CD4-positive, alpha-beta T cell treated with Interleukin-2 at 100 ng/mL for 4 hours (primary cell): ENCODE measurements at places on chromosomes 7 and 10.

GRCh38 chr7:27944643-27945042, 204.7 kb downstream of the TAX1BP1 start:
- DNase-seq, result no peak

GRCh38 chr7:113083132-113083815, 3.4 kb downstream of the GPR85 start:
- no peak for DNase-seq

- DNase-seq, result no peak
Measured at GRCh38 chr7:138358850-138359341, 101.2 kb upstream of the TRIM24 start.

DNA sequence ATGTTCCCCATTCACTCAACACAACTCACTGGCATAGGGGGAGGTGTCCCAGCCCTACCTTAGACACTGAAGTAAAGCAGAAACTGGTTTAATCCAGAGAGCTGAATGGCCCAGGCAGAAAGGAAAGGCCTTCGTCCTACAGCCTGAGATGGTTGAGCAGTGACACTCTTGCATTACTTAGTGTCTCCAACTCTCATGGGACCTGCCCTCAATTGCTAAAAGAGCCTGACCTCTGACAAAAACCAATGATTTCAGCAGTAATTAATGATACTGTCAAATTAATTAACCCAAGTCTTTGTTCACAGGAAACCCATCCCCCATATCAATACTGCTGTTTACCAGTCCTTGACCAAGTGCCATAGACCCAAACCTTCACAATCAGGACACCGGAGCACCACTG, 48.6 kb downstream of the ICA1 start:
- no peak for DNase-seq

GRCh38 chr7:16421333-16422102, at the start of gene CRPPA:
Gene CRPPA (minus strand): TSS chr7:16421538. CDS start chr7:16421322, 216 bp downstream.
- peak; percentile 31 for DNase-seq

- DNase-seq, result peak; percentile 28
Measured at GRCh38 chr10:24722131-24722675, 1.5 kb downstream of the ARHGAP21 start.

DNA sequence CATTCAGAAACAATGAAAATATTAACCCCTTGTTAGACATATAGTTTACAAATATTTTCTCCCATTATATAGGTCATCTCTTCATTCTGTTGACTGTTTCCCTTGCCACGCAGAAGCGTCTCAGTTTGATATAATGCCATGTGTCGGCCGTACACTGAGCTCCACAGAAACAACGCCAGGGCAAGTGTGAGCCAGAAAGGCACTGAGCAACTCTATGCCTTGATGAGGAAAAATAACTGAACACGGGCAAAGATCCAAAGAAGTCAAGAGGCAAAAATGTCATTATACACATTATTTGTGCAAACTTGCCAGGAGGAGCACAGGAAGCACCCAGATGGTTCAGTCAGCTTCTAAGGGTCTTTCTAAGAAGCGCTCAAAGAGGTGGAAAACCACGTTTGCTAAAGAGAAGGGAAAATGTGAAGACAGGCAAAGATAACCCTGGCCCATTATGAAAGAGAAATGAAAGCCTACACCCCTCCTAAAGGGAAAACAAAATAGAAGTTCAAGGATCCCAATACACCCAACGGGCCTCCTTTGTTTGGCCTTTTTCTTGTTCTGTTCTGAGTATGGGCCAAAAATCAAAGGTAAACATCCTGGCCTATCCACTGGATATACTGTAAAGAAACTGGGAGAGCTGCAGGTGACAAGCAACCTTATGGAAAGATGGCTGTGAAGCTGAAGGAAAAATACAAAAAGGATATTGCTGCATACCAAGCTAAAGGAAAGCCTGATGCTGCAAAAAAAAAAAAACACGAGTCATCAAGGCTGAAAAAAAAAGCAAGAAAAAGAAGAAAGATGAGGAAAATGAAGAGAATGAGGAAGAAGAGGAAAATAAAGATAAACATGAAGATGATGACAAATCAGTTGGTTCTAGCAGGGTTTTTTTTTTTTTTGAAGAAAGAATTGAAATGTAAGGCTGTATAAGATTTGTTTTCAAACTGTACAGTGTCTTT, 15.5 kb downstream of the ARHGAP12 start:
- DNase-seq, result no peak

DNA sequence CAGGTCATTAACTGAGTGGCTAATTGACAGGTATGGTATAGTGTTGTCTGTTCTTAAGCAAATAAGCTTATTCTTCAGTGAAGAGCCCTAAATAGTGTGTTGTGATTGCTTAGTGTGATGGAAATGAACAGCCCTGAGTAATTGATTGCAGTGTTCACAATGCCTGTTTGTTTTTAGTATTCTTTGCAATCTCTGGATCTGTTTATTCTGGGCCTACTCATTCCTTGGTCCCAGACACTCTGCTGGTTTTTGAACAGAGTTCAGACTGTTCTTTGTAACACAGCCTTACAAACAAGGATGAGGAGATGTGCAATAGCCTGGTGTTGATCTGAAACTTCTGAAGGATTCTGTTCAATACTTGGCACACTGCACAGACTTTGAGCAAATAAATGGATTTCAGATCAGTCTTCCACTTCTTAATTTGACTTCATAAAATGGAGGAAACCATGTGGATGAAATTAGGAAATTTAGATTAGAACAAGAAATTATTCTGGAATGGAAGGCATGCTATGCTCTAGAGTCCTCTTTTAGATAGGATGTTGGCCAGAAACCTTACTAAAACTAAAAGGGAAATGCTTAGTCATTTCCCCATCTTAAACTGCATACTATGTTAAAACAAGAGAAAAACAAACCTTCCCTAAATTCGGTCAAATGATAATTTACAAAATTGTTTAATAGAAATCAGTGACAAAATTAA, 444.2 kb upstream of the SEMA3D start:
- no peak for DNase-seq

DNA sequence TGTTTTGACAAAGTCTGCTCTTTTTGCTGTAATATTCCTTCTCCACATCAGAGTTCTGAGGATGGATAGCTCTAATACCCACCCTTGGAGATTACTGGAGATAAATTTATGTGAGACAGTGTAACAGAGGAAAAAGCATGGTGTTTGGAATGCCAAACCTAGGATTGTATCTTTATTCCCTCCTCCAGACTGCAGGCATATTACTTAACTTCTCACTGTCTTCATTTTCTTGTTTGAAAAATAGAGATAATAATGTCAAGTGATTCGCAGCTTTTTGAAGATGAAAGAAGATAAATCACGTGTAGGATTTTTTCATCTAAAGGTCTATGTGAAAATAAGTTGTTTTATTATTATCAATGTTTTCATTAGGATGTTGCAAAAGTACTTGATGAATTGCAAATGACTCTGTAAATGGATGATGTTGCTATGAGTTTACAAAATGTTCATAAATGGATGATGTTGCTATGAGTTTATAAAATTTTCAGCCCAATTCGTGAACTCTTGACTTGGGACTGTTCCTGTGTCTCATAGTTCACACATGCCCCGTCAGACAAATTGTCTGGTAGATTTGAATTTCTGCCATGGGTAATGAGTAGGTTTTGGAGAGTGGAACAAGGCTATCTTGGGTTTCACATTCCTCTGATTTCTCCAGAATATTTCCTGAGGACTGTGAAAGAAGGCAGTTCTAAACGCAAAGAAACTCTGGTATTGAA, 113.1 kb upstream of the IGFBP3 start:
- DNase-seq, result no peak

- DNase-seq, result no peak
Measured at GRCh38 chr10:89873055-89873454, 171.7 kb downstream of the KIF20B start.

DNA sequence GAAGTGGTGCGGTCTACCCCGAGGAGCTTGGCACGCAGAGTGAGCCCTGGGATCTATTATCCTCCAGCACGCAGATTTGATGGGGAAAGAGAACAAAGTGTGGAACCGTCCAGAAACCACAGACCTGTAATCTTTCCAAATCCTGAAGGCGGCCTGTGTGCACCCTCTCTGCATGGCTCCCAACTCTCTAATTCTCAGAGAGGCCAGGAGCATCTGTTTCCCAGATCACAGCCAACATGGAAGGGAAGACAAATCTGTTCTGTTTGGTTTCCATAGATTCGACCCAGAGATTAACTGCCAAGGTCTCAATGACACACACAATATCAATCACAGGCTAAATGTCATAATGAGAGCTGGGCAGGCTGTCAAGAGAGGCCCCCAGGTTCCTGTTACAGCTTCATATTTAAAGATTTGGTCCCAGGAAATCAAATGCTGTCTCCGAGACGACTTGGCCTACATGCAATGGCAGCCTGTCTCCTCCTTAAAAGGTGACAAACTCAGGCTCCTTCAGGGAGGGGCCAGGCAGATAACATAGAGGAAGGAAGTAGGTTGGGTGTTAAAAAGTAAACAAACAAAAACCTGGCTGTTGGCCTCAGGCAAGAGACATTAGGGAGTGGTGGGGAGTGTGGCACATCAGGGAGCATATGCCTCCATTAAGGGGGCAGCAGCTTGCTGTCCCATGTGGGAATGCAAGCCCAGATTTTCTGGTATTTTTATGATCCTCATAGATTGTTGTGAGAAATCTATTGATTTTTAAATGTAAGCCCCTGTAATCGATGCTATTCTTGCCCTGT, 48.8 kb upstream of the SAMD8 start:
- DNase-seq, result no peak

- DNase-seq, result peak; percentile 78
Measured at GRCh38 chr10:9209105-9209798, 1154.8 kb downstream of the GATA3 start.

GRCh38 chr10:29499993-29500537, 134.7 kb downstream of the SVIL start:
- no peak for DNase-seq

- no peak for DNase-seq
Measured at GRCh38 chr10:48612236-48612943, 7.5 kb upstream of the ARHGAP22 start.

GRCh38 chr7:47100817-47101435, 481.0 kb downstream of the TNS3 start:
- no peak for DNase-seq

DNA sequence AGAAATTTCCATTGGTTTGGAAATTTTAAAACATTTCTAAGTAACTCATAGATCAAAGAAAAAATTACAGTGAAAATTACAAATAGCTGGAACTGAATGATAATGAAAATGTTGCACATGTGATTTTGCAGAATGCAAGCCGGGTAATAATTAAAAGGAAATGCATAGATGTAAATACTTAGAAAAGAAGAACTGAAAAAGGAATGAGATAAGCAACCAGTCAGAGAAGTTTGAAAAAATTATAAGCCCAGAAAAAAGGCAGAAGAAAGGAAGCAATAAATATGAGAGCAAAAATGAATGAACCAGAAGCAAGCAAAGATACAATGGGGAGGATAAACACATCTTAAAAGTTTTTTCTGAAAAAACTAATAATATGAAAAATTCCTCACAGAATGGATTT, 3.2 kb upstream of the TMEM273 start:
- no peak for DNase-seq

- no peak for DNase-seq
Measured at GRCh38 chr10:120962756-120963593, 111.8 kb downstream of the WDR11 start.

- no peak for DNase-seq
Measured at GRCh38 chr10:72235544-72236279, 19.6 kb upstream of the ASCC1 start.

DNA sequence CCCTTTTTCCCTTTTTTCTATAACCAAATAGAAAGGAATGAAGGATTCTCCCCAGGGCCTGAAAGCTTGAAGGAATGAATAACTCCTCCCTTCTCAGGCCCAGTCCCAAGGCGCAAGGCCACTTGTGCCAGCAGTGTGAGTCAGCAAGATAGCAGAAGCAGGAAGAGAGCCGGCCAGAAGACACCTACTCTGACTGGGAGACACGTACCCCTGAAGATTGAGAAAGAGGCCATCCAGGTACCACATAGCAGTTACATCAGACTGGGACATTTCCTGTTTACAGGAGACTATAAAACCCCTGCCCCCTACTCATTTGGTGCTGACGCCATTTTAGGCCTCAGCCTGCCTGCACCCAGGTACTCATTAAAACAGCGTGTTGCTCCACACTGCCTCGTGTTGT, 65.5 kb downstream of the LRRC17 start:
- no peak for DNase-seq

DNA sequence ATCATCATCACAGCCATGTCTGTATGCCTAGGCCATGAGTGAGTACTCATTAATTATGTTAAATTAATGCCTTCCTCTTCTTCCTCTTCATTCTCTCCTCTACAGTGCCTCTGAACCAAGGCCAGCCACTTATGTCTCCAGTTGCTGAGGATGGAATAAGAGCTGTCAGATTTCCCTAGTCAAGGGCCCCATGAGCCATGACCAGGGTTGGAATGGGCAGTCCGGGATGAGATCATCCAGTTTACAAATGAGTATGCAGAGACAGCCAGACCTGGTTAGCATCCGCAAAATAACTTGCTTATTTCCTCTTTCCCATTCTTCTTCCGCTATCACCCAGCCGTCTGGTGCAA, 342.7 kb downstream of the GRID1 start:
- no peak for DNase-seq

- DNase-seq, result no peak
Measured at GRCh38 chr7:145293228-145293701, 457.4 kb upstream of the TPK1 start.

GRCh38 chr7:92588561-92588960, 1.6 kb downstream of the FAM133B start:
- no peak for DNase-seq

GRCh38 chr10:97597778-97598177, 8.3 kb downstream of the C10orf62 start:
- DNase-seq, result no peak

- no peak for DNase-seq
Measured at GRCh38 chr7:39341083-39341482, 225.1 kb upstream of the YAE1 start.

DNA sequence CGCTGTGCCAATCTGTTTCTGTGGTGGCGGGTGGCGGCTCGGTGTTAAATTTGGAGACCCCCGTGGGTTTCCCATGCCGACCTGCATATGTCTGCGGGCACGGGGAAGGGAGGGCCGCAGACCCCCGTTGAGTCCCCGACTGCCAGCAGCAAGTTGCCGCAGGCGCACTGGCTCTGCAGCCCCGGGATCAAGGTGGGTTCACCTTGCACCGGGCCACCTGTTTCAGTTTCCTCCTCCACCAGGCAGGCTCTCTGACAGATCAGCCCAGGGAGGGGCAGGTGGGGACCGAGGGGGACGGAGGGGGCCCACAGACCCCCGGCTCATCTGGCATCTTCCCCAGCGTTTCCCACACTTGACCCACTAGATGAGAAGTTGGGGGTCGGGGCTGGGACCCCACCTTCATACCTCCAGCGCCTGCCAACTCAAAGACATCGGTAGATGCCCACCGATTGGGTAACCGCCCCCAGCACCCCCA, 95.9 kb downstream of the CUX1 start:
- no peak for DNase-seq

DNA sequence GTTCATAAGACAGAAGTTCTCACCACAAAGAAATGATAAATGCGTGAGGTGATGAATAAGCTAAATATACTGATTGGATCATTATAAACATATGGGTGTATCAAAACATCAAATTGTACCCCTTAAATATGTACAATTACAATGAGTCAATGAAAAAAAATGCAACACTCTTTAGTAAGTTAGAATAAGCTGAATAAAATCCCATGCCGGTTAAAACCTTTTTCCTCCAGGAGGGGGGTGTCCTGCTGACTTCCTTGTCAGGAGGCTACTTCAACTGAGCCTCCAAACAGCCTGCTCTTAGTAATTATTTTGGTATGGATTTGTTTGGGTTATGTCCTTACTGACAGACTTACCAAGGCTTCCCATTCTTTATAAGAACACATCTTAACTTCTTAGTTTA, 649.1 kb downstream of the INHBA start:
- no peak for DNase-seq

GRCh38 chr7:39294022-39294421, 272.2 kb upstream of the YAE1 start:
- DNase-seq, result no peak

- DNase-seq, result no peak
Measured at GRCh38 chr7:40223451-40224127, 88.8 kb downstream of the SUGCT start.
